Lower leg skin (tissue), 4 donors: ENCODE measurements at places on chromosomes 2 and 18.

GRCh38 chr18:39491408-39491807, 1925.8 kb upstream of the CELF4 start:
- DNase-seq, result no peak

GRCh38 chr2:88010136-88010535, 6.2 kb downstream of the RNU2-63P start:
- DNase-seq, result no peak

GRCh38 chr2:4144731-4145130, 441.4 kb downstream of the DCDC2C start:
- DNase-seq, result no peak

DNA sequence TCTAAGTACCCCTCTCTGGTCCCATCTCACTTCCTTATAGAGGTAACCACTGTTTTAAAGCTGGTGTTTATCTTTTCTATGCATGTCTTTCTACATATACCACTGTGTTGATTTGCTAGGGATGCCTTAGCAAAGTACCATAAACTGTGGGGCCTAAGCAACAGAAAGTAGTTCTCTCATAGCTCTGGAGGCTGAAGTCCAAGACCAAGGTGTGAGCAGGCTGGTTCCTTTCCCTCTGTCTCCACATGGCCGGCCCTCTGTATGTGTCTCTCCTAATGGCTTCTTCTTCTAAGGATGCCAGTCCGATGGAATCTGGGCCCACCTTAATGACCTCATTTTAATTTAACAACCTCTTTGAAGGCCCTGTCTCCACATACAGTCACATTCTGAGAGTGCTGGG, 40.8 kb upstream of the ROCK2 start:
- no peak for DNase-seq

DNA sequence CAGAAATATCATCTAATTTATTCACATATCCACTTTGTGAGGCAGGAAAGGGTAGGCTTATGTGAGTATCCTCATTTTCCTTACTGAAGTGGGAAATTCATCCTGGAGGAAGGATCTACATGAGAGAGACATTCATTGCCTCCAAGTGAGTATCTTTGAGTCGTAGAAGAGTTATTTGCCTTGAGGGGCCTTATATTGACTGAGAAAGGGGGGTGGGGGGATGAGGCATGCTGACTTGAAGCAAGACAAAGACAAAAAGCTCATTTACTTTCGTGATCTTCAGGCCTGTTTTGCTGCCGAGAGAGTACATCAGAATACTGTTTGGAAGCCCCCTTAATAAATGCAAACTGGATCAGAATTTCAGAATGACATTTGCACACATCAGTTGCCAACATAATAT, 17.6 kb upstream of the NEDD4L start:
- no peak for DNase-seq

DNA sequence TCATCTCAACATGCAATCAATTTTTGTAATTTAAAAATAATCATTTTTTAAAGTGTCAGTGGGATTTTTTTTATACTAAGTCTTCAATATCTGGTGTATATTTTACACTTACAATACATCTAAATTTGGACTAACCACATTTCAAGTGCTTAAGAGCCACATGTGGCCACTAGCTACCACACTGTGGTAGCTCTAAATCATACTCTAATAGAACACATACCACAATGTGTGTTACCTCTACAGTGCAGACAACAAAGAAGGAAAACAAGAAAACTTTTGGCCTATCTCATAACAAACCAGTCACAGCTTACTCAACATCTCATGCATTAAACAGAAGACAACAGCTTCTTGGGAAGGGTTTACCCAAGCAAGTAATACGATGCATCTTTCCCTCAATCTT, 24.5 kb downstream of the PIAS2 start:
- no peak for DNase-seq

GRCh38 chr2:152166633-152167032, 8.9 kb downstream of the STAM2 start:
- DNase-seq, result no peak

- no peak for DNase-seq
Measured at GRCh38 chr2:68839260-68839833, 31.9 kb downstream of the BMP10 start.

- no peak for DNase-seq
Measured at GRCh38 chr2:168583064-168583709, 127.1 kb downstream of the CERS6 start.

- DNase-seq, result no peak
Measured at GRCh38 chr2:177817300-177817699, 255.3 kb downstream of the PDE11A start.

- DNase-seq, result no peak
Measured at GRCh38 chr2:176534798-176535466, 265.7 kb downstream of the MTX2 start.

GRCh38 chr2:159939946-159940345, 122.5 kb downstream of the PLA2R1 start:
- DNase-seq, result no peak

DNA sequence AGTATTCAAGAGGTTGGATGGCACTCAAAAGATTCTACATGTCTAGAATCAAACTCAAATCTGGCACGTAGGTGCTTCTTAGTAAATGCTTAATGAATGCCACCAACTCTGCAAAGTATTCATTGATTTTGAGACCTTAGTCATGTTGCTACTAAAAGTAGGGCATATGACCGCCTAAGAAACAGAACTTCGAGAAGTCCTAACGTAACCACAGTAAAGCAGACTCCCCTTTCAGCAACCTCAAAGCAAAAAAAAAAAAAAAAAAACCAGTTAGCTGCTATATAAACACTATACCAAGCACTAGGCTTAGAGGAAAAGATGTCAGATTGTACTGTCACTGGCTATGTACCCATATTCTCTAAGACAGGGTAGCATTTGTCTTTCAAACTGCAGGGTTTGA, 33.9 kb downstream of the PTCD3 start:
- no peak for DNase-seq

DNA sequence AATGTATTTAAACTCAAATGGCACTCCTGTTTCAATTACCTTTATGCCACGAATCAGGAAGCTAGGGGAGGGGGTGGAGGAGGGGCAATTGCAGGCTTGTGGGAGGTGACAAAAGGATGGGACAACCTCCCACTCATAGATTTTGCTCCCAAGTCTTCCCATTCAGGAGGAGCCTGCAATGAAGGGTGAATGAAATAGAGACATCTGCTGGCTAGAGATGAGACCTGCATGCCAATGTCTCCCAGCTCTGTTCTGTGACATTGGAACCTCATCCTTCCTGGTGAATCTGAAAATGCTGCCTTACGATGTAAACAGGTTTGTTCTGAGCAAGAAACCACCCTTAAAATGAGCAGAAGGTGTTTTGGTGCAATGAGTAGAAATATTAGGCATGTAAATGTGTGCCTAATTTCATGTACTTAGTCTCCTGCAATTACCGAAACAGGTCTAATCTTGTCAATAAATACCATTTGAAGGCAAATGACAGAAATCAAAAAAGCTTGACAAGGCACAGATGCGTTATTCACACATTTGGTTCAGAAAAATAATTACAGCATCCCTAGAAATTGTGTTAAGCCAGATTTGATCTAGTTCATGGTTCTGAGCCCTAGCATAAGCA, 2.7 kb upstream of the PID1 start:
- peak; percentile 56 for DNase-seq

DNA sequence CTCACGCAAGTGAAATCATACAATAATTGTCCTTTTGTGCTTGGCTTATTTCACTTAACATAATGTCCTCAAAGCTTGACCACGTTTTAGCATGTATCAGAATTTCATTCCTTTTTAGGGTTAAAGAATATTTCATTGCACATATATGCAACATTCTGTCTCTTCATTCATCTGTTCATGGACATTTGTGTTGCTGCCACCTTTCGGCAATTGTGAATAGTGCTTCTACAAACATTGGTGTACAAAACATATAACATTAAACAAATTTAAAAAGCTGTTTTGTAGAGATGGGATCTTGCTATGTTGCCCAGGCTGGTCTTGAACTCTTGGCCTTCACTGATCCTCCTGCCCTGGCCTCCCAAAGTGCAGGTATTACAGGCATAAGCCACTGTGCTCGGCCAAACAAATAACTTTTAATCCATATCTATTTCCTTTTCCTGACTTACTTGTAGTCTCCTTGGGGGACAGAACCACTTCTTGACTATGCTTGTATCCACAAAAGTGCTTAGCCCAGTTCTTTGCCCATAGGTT, 209.3 kb downstream of the SLC4A3 start:
- DNase-seq, result no peak

GRCh38 chr18:7619676-7620075, 52.6 kb downstream of the PTPRM start:
- no peak for DNase-seq

GRCh38 chr18:46894124-46894523, 23.2 kb downstream of the PIAS2 start:
- no peak for DNase-seq

GRCh38 chr18:46702471-46702870, 45.5 kb upstream of the LOXHD1 start:
- DNase-seq, result no peak
